ENCODE measurements at places on chromosomes 13 and 19.

DNA sequence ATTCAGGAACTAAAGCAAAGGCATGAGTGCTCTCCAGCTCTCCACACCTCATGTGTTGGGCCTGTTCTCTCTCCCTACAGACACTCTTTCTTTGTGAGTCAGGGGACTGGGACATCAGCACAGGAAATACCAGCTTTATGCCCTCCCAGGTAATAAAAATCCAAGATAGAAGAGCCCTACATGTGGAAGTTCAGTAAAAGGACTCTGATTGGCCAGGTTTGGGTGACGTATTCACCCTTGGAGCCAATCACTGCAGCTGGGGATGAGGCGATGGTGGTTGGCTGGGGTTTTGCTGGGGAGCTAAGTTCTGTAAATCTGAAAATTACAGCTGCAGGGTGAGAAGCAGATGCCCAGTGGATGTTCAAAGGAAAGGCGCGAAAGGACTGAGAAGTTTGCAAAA lies 32.5 kb downstream of the CCDC70 start:
- DNase-seq, result no peak

DNA sequence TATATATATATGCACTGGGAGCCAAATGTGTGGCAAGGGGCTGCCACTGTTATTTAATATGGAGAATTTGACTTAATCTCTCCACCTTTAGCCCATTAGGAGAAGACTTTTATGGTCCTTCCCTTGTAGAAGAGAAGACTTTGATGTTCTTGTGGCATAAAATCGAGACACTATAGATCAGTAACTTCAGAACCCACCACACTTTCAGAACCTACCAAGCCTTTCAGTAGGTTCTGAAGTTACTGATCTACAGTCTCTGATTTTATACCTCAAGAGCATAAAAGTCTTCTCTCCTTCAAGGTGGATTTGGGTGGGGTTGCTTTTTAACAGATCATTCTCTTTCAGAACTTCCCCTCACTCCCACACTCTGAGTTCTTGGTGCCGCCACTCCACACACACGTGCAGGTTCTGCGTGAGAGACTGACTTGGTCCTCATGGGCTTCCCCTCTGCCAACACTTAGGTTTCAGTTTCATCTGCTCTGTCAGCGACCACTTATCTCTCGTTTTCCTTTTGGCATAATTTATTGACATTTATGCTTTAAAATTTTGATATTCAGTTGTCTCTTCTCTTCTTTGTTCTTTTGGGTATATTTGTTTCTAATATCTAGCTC lies 213.4 kb upstream of the PCDH17 start:
- no peak for DNase-seq

- peak; percentile 65 for DNase-seq
Observed at GRCh38 chr19:29810504-29810871, 1.3 kb upstream of the CCNE1 start.

- no peak for DNase-seq
Observed at GRCh38 chr13:49657241-49657641, 28.9 kb downstream of the ARL11 start.

DNA sequence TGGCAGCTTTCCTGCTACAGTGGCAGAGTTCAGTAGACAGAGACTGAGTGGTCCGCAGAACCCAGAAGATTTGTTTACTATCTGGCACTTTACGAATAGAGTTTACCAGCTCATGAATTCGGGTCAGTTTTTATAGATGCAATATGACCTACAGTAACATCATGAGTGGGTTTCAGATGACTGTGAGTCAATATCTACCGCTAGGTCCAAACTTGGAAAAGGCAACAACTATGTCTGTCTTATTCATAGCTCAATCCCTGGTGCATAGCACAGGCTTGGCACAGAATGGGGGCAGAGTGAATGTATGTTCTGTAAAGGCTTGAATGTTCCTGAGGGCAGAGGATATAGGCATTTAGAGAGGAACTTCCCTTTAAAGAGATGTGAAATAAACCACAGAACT lies 65.2 kb downstream of the RAP2A start:
- no peak for DNase-seq

DNA sequence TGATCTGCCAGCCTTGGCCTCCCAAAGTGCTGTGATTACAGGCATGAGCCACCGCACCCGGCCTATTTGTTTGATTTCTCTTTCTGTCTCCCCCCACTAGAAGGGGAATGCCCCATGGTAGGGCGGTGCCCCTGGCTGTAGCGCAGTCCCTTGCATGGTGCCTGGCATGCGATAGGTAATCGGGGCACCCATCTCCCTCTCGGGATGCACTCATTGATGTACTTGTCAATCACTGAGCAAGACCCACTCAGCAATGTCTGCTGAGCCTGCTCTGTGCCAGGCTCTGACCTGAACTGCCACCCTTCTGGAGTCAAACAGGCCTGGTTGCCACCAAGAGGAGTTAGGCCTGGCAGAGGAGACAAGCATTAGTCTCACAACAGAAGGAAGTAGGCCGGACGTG lies 19.8 kb downstream of the DNM2 start:
- DNase-seq, result no peak

DNA sequence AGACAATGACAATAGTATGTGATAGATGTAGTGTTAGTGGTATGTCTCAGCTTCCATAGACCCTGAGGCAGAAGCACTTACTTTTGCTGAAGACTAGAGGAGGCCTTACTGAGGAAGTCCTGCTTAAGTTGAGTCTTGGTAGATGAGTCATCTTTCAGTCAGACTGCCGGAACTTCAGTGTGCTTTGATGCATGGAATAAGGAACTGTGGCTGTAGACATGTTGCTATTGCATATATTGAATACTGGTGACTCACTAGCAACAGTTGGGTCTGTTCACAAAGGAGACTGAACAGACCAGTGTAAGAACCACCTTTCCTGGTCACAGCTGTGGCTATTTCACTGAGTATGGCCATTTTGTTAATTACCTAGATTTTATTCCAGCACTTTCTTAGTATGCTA lies 1000.6 kb downstream of the OLFM4 start:
- no peak for DNase-seq

- DNase-seq, result peak; percentile 57
Observed at GRCh38 chr13:20721454-20722357, 18.2 kb downstream of the IL17D start.

DNA sequence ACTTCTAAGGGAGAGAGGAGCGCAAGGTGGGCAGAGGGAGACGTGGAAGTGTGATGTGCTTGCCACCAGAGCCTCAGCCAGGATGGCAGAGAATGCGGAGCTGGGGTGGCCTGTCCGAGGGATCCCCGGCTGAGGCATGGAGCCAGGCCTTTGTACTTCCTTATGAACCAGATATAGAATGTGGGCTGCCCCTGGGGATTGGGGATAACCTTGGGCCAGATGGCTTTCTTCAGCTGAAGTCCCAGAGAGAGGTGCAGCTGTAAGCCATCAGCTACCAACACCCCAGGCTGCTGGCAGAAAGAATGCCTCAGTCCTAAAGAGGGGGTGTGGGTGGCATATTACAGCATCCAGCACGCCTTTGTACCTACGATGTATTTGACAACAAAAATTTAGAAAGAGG lies 25.5 kb upstream of the FBXO17 start:
- no peak for DNase-seq

DNA sequence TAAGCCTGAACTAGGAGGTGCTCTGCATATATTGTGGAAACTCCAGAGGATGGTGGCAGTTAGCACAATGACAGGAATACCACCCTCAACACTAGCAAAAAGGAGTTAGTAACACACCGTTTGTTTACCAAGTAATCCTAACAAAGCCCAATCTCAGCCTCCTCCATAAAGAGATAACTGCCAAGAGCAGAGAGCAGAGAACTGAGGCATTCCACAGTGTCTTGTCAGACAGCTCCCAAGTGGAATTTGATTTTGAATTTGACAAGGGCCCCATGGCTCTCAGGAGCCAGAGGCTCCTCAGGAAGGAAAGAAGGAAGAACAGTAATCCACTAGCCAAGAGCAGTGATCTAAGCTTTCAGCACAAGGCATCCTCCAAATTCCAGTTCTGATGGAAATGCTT lies 298.6 kb downstream of the DCLK1 start:
- no peak for DNase-seq

- DNase-seq, result no peak
Observed at GRCh38 chr13:102817241-102817640, 18.3 kb downstream of the BIVM start.

DNA sequence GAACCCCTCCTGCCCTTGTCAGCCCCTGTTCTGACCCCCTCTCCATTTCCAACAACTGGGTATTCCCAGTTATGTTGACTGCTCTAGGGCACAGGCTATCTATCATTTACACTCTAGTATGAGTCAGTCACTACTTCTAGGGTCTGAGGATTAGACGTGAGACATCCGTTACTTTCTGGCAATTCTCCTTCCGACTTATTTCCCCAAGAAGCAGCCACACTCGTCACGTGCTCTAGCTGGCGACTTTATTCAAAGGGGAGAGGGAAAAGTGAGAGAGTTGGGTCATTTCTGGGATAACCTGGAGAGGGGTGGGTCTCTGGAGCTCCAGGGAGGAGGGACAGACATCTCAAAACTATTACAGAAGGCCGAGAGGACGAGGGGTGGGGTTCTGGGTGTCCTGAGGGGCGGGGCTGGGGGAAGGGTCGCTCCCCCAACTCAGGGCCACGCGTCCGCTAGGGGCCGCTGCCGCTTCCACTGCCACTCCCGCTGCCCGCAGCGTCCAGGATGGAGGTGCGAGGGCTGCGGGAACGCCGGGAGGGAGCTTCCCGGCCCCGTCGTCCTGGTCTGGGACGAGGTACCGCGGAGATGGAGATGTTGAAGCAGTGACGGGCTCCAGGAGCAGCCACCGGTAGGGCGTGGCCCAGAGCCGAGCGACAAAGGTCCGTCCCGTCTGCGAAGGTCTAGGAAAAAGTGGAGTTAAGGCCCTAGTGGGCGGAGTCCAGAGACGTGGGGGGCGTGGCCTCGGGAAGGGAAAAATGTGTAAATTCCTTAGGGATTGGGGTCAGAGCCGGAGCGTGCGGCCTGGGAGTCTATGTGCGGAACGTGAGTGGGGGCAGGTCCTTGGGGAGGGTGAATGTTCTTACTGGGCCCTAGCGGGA lies 8.9 kb downstream of the RTBDN start:
- no peak for DNase-seq

DNA sequence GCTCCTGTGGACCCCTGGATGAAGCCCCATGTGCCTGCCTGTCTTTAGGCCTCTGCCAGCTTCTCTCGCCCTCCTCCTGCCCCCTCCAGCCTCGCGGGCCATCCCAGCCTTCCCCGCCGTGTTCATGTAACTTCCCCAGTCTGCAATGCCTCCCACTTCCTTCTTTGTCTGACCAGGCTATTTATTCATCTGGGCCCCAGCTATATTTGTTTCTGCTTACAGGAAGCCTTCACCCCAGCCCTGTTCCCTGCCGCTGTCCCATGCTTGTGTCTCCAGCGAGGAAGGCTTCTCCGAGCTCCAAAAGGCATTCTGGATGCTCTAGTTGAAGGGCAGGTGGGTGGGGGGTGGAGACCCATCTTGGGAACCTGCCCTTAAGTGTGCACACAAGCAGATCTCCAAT lies 7.9 kb upstream of the C3 start:
- no peak for DNase-seq

DNA sequence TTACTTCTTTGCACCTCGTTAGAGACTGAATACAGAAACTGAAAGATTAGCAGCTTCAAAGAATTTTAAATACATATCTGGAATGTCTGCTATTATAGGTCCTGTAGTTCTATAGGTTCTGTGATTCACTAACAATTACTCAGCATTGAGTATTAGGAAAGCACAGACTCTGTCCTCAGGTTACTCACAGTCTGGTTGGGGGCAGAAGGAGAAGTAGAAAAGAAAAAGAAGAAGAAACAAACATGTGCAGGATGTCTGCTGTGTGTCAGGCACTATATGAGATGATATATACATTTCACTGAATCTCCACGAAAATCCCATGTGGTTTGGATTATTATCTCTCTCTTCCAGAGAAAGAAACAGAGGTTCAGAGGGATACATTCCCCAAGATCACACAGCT lies 40.1 kb downstream of the SERTM1 start:
- DNase-seq, result no peak

DNA sequence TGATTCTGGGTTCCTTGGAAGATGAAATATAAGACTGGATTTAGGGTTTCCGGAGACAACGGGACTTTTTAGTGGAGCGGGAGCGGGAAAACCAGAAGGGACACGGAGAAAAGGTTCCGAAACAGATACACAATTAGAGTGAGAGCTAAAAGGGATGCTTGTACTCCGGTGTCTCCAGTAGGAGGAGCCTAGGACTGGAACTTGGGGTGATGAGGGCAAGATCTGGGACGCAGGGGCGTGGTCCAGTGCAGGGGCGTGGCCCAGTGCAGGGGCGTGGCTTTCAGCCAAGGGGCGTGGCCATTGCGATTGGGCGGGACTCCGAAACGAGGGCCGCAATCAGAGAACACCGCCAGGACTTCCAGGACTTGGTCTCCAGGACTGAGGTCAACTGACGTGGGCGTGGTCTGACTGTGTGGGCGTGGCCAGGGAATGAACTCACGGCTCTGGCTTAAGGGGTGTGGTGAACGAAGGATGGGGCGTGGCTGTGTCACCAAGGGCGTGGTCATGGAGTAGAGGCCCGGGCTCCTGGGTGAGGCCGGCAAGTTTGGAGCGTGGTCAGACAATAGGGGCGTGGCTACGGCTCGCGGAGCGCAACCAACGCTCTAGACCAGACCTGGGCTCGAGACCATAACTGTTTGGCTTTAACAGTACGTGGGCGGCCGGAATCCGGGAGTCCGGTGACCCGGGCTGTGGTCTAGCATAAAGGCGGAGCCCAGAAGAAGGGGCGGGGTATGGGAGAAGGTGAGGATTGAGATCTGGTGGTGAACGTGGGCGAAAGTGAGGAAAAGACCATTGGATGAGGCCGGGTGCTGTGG lies at the start of gene DKKL1:
Gene DKKL1, plus strand, starts transcription at position 610 of the 815 bp plus-strand sequence. Its CDS starts 122 bp downstream, at position 732.
- no peak for DNase-seq

- peak; percentile 21 for DNase-seq
Observed at GRCh38 chr19:27966390-27966816, 1246.5 kb downstream of the UQCRFS1 start.

- DNase-seq, result no peak
Observed at GRCh38 chr19:33405553-33406461, 32.3 kb downstream of the CEBPG start.

DNA sequence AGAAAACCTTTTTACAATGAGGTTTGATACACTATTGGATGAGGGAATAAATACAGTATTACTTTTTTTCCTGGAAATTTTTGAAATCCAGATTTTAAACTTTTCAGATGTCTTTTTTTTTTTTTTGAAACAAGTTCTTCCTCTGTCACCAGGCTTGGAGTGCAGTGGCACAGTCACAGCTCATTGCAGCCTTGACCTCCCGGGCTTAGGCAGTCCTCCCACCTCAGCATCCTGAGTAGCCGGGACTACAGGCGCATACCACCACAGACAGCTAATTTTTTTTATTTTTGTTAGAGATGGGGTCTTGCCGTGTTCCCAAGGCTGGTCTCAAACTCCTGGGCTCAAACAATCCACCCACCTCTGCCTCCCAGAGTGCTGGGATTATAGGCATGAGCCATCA lies 96.8 kb downstream of the RNF17 start:
- DNase-seq, result no peak

DNA sequence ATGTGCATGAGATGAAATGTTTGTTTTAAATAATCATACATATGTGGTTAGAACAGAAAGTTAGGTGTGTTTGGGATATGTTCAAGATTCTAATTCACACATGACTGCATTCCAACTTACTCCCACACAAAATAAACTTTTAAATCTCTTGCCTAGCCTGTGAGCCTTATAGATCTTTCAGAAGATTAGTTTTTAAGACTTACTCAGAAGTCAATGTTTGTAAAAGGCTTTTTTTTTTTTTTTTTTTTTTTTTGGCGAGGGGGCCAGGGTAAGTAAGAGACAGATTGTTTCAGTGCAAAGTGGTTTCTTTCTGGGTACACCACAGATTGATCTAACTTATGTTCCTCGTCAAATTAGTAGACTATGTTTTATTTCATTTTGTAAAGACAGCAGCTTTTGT lies 39.1 kb downstream of the GPR180 start:
- no peak for DNase-seq
